ENCODE measurements at places on chromosomes 2 and 18.

- no peak for DNase-seq
These were observed 13.5 kb downstream of the SNED1 start for GRCh38 chr2:241011751-241012510.

DNA sequence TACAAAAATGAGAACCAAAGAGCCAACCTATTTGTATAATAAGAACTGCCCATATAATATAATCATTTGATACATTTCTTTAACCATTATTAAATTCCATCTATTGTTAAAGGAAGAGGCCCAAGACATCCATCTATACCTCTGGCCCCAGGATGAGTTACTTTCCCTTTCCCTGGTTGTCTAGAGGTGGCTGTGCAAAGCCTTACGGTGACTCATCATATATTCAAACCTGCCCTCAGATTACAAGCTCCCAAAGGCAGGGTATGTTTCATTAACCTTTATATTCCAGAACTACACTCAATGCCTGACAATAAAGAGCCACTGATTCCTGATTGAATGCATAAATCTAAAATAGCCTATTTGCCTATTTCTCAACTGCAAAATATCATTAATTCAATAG is 105.8 kb upstream of the PID1 start:
- DNase-seq: no peak

GRCh38 chr2:203948733-203949132 is 12.2 kb downstream of the ICOS start:
- no peak for DNase-seq

DNA sequence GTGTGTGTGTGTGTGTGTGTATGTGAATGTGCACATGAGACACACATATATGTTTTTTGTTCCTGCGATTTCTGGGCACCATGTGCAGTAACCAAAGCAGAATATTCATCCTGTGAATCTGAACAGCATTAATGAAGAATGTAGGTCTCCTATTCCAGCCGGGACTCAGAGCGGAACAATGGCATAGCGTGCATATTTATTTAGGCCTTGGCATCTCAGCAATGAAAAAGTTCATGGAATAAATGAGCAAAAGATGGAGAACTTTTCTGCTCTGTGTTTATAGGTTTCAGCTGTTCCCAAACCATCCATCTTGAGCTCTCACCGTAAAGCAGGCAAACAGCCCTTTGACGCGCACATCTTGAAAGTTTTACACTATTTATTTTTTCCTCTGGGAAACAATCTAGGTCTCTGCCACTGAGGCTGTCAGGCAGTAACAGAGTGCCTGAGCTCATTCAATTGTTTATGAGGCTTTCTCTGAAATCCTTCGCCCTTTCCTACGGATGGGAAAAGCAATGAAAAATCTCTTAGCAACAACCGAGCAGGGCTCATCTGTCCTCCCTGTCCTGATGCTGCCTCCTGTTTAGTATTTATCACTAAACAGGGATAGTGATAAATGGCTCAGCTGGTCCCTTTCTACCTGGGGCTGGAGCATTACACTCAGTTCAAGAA is 146.2 kb upstream of the MSH6 start:
- DNase-seq: no peak
